ENCODE measurements at places on chromosomes 2 and 18.
A peak's percentile ranks its signal among the peaks of the same experiment; 100 is the strongest.

GRCh38 chr18:32724071-32724749, 48.6 kb downstream of the KLHL14 start:
- no peak for DNase-seq

GRCh38 chr2:137208431-137208891, 443.1 kb downstream of the THSD7B start:
- no peak for DNase-seq

DNA sequence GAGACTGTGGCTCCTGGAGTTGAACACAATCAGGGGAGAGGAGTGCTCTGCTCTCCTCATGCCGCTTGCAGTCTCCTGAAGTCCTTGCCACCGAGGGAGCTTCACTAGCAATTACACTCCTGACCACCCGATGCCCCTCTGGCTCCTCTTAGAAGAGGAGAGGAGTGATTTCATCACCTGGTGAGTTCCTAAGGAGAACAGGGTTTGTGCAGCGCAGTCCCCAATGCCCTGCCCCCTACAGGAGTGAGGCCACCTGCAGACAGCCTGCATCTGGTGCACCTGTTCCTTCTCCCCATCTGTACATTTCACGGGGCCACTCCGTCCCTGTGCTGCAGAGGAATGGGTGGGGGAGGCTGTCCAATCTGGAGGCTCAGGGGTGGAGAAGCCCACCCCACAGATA, 267.2 kb downstream of the HRH4 start:
- no peak for DNase-seq

- DNase-seq = no peak
Measured at GRCh38 chr2:150557020-150557600, 69.6 kb upstream of the RND3 start.

- DNase-seq = no peak
Measured at GRCh38 chr18:25614168-25614567, 262.2 kb upstream of the ZNF521 start.

DNA sequence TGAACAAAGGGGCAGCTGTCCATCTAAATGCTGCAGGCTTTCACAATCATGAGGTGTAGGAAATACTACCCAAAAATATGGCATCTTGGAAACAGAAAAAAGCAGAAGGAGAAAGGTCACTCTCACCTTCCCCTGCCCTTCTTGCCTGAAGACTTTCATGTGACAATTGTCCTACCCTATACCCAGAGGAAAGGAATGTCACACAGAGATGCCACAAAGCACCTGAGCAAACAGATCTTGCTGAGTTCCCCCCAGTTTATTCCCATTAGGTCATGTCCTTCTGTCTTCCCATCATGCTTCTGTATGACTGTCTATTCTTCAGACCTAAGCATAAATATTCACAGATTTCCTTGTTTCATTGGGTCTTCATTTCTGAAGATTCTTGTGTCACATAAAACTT, 116.6 kb upstream of the MSH6 start:
- DNase-seq = no peak

GRCh38 chr2:8307606-8308180, 374.2 kb upstream of the ID2 start:
- DNase-seq = no peak

- DNase-seq = no peak
Measured at GRCh38 chr2:98505311-98505808, 60.7 kb downstream of the INPP4A start.

- DNase-seq = no peak
Measured at GRCh38 chr2:241982706-241983570, 113.4 kb downstream of the RTP5 start.

DNA sequence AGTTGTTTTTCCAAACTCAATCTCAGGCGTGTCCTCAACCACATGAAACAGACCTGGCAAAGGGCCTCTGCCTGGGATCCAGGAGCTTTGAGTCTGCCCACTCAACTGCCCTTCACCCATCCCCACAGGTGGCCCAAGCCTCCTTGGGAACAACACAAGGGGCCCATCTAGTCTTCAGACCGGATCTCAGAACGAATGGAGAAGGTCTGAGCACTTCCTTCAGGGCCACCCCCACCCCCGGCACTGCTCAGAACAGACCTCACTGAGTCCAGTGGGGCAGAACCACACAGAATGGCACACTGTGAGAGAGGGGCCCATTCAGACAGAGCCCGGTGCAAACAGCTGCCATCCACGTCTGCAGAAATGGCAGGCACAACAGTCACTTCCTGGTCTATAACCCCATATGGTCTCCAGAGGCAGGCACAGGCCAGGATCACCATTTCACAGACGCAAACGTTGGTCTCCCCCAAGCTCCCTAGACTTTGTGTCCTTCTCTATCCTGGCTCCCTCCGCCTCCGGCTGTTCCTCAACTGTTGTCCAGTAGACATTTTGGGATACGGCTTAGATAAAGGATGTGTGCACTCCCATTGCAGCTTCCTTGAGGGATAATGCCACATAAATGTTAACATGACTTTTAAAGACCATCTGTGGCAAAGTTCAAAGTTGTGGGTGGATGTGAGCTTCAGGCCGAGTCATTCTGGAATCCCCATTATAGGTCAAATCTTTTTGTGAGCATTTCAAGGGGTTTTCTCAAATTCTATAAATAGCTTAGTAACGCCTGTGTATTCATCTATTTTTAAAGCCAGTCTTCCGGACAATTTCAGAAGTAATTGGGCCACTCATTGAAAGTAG, 149.7 kb downstream of the SMAD7 start:
- DNase-seq = no peak

DNA sequence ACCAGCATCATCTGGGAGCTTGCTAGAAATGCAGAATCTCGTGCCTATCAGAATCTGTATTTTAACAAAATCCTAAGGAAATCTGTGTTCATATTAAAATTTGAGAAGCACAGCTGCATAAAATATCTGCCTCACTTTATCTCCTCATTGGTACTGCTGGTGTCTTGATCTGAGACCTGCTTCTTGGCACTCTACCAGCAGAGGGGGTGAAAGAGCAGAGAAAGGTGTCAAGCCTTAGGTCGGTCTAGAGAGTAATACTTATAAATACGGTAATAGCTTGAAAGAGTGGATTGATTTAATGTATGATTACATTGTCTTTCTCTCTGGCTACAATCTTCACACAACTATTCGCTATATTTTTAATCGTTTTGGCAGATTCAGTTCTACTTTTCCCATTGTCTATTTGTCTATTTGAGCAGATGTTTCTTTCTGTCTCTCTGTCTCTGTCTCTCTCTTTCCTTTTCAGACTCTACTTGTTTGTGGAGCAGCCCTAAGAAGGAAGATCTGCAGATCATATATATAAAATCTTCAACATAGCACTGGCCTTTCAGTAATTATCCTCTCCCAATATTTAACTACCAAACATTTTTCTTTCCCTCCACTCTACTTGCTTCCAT, 1.7 kb upstream of the GCG start:
- peak; percentile 40 for DNase-seq

GRCh38 chr2:26770986-26771586, 7.0 kb downstream of the SLC35F6 start:
- no peak for DNase-seq
